DMS79 treated with DMSO at 0.1 percent for 48 hours (cell line): ENCODE measurements at places on chromosomes 3 and 15.

DNA sequence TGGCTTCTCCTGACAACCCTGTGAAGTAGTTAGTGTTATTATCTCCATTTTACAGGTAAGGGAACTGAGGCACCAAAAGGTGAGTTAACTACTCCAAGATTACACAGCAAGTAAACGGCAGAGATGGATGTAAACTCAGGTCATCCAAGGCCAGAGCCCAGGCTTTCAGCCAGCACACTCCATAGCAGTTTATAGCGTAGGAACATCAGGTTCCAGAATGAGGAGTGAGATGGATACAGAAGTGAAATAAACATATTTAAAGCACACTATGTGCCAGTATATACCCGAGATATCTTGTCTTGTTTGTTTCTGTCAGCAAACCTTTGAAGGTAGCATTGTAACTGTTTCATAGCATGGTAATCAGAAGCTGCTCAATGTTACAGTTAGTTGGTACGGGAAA lies 279.0 kb downstream of the OXSM start:
- DNase-seq: no peak

GRCh38 chr15:58543664-58544335 lies 112.0 kb downstream of the LIPC start:
- DNase-seq: no peak

- no peak for DNase-seq
Measured at GRCh38 chr3:21682206-21682605, 68.8 kb downstream of the ZNF385D start.

DNA sequence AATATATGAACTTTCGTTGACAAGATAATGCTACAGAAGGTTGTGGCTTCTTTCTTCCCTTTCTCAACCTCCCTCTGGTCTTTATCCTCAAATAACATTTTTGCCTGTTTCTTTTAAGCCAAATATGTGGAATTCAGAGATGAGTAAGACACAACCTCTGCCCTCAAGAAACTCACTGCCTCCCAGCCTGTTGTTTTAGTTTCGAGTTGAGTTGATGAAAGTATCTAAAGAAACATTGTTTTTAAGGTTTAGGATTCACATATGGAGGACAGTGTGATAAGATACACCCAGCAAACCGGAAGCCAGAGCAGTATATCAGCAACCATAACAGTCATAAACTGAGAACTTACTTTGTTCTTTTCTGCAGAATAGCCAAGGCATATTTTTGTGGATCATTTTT lies 218.6 kb downstream of the THSD4 start:
- DNase-seq: no peak

- no peak for DNase-seq
Measured at GRCh38 chr3:31010491-31010890, 116.0 kb upstream of the GADL1 start.

DNA sequence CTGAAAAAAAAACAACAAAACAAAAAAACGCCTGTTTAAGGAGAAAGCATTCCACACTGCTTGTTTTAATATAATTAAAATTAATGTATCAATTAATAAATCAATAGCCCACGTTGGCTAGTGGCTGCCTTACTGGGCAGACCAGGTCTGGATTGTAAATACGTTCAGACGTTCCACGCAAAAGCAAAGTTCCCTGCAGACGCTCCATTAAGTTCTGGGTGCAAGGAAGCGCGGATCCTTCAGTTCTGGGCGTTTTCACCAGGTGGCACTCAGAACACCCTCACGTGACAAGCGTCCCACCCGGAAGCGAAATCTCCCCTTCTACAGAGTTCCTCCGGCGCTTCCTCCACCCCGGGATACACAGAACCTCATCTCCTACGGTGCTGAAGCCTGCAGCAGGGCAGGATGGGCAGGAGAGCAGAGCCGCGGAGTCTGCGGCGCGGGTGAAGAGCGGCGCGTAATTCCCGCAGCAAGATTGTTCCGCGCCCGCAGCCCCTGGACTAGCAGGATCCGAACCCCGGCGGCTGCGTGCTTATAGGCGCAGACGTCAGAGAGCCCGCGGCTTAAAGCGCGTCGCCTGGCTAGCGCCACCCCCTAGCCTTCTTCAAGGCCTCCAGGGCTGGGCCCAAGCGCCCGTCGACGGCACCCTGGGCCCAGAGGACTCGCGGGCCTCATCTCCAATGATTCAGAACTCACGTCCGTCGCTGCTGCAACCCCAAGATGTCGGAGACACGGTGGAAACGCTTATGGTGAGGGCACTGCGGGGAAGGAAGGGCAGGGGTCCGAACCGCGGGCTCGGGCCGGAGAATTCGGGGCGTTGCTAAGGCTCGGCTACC lies at the start of gene SLC25A38:
Gene SLC25A38 (plus strand): TSS at position 326 of the 836 bp plus-strand sequence. CDS start 355 bp downstream, at position 681.
- DNase-seq: no peak
